Activated CD4-positive, alpha-beta T cell treated with anti-CD3 and anti-CD28 coated beads, Interleukin-2, amount 50 U/mL, for 4 hours (primary cell): ENCODE measurements at places on chromosomes 7 and 10.

GRCh38 chr7:127396184-127396583 is 3.7 kb upstream of the ZNF800 start:
- no peak for DNase-seq

DNA sequence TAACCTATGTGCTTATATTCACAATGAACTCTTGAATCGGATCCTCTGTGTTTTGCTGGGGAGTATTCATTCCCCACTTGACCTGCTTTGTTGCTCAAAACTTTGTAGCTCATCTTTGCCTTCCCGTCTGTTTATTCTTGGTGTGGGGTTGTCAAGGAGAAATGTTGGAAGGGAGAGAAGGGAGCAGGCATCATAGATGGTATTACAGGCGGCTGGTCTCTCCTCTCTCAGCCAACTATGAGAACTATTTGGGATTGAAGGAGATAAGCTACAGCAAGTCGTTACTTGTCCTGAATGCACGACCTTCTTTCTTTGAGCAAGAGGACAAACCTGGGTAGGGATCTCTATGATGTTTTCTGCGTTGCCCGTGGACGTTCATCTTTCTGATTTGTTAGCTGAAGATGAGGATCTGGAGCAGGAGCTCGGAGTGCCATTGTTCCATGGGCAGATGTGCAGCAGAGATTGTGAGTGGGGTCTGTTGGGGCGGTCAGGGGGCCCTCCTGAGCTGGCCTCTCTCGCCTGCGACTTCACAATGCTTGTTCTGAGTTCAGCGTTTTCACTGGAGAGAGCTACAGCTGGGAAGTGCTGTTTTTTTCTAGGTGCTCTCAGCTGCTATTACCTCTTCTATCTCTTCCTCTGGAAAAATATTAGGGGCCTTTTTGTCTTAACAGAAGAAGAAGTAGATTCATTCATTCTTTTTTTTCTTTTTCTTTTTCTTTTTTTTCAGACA is 126.9 kb upstream of the KLF6 start:
- DNase-seq = no peak

- no peak for DNase-seq
Observed at GRCh38 chr10:97483921-97484320, 14.3 kb downstream of the MMS19 start.

DNA sequence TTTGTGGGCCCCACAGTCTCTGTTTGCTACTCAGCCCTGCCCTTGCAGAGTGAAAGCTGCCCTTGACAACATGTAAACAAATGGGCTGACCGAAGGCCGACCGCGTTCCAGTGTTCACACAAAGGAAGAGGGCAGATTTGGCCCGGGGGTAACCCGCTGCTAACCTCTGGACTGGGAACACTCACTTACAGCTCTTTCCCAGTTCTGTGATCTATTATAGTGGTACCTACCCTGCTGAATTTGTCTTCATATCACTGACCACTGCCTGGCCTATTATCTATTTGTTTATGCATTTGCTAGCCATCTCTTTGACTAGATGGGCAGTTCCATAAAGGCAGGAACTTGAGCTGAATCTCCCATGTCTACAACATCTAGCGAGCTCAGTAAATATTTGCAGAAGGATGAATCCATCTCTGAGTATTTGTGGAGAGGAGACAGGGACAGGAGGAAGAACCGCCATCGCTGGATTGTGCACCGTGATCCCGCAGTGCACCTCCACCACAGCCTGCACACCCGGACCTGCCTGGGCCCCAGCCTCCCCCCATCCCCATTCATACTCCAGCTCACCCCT is 15.2 kb downstream of the SLC29A3 start:
- no peak for DNase-seq

DNA sequence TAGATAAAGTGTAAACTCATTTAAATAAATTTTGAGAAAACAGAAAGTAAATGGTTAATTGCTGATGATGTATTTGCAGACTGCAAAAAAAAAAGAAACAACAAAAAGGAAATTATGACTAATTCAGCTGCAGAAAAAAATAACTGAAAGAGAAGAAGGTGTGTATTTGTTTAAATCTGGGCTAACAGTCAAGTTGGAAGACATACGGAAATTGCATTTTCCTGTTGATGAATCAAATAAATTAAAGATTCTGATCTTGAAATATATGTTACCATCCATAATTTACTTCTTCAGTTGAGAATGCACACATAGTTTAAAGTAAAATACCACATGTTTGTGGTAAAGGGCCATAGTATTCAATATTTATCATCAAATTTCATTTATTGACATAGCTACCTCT is 19.3 kb upstream of the ING3 start:
- no peak for DNase-seq

DNA sequence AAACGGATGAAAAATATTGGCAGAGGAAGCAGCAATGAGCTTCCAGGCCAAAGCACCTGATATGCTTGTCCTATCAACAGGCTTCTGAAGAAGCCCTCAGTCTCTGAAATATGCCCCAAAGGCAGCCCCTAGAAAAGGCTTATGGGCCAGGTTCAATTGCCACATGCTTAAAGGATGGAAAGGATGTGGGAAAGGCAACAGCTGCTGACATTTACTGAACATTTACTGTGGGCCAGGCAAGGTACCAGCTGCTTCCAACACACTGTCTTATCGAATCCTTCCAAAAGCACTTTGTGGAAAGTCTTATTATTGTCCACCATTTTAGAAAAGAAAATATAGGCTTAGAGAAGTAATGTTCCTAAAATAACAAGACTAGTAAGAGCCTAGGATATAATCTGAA is 56.5 kb downstream of the DOCK4 start:
- DNase-seq = no peak
